Vagina (tissue), 2 donors: ENCODE measurements at places on chromosomes 7 and 10. TPM values are rescaled to one million over a fixed set of nuclear protein-coding genes. Genes with fewer than 3 reads are reported as not detected.

Gene LLCFC1
- not detected for total RNA-seq

Gene SLC13A1
- total RNA-seq = not detected

GRCh38 chr7:77800158-77800557 lies 1.6 kb downstream of the PHTF2 start:
- H3K36me3 ChIP-seq = no peaks in the 10 kb centered on the region
- no peaks in the 10 kb centered on the region for H3K27me3 ChIP-seq

Gene PRPS1L1
- not detected for total RNA-seq

Gene PAPOLB
- not detected for total RNA-seq

Gene C7orf57
- total RNA-seq = not detected
